Naive thymus-derived CD8-positive, alpha-beta T cell (primary cell): ENCODE measurements at places on chromosomes 7 and 10.
A peak's percentile ranks its signal among the peaks of the same experiment; 100 is the strongest.

GRCh38 chr7:155362380-155363145 lies 64.9 kb downstream of the INSIG1 start:
- DNase-seq, result no peak

- DNase-seq, result no peak
These were observed 74.9 kb downstream of the ADCYAP1R1 start for GRCh38 chr7:31126976-31127375.

DNA sequence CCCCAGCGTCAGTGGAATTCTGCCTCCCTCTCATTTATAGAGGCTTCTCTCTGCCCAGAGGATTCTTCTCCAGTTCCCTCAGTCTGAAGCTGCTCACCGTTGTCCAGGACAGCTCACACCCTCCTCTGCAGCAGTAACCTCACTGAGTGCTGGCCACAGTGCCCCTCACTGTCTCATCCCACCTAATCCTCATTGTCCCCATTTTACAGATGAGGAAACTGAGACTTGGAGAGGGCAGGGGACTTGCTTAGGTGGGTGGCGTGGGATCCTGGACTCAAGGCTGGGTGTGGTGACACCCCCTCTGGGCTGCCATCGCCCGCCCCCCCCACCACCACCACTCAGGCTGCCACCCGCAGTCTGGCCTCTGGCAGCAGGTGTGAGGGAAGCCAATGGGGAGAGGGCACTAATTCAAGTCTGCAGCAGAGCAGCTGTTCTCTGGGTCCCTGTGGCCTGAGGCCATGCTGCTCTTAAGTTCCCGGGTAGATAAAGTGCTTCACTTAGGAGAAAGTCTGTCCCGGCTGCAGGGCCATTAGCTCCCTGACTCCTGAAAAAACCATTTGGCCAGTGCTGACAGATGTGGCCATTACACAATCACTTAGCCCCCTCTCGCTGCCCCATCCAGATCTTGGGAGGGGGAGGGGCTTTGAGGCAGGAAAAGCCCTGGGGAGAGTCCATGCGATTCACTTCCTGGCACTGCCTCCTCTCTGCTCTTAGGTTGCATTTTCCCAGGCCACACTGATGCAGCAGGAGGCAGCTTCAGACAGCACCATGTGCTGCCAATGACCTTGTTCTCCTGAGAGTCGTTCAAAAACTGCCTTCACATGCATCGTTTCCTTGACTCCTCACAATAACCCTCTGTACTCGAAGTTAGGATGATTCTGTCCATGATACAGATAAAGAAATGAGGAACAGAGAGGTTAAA lies 36.3 kb downstream of the DRGX start:
- no peak for DNase-seq

GRCh38 chr10:78515038-78515872 lies 481.6 kb downstream of the RPS24 start:
- DNase-seq, result no peak

GRCh38 chr7:50436133-50436806 lies 13.9 kb downstream of the FIGNL1 start:
- DNase-seq, result no peak

DNA sequence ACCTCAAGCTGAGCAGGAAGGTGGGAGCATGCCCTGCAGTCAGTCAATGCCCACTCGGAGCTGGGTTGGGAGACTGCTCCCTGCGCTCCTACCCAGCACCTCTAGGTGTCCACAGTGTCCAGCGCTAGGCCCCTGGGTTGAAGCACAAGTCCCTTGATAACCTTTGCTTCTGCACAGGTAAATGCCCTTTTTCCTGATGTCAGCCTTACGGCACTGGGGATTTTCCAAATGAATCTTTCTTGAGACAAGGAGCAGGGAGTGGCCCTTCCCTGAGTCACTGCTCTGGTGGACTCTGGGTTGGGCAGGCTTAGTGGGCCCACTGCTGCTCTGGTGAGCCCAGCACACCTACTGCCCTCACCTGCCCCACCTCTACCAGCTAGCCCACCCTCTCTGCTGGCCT lies 61.9 kb upstream of the OPN4 start:
- no peak for DNase-seq

GRCh38 chr10:104041891-104042535 lies 43.7 kb downstream of the COL17A1 start:
- DNase-seq, result no peak

DNA sequence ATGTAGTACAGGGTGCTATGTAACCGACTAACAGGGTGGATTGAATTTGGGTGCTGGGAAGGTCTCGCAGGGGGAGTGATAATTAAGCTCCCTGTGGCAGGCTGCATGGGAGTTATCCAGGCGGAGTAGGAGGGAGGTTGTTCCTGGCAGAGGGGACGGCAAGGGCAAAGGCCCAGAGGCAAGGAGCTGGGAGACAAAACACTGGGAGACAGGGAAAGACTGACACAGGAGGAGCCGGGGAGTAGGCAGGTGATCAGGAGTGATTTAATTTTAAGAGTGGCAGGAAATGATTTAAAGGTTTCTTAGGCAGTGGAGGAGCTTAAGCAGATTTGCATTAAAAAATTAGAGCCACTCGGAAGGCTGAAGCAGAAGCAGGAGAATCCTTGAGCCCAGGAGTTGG lies 40.7 kb upstream of the LEP start:
- DNase-seq, result no peak

- no peak for DNase-seq
These were observed 825 bp downstream of the FEZF1 start for GRCh38 chr7:122303531-122304318.

- DNase-seq, result no peak
These were observed 185.5 kb downstream of the SGMS1 start for GRCh38 chr10:50438049-50438936.

DNA sequence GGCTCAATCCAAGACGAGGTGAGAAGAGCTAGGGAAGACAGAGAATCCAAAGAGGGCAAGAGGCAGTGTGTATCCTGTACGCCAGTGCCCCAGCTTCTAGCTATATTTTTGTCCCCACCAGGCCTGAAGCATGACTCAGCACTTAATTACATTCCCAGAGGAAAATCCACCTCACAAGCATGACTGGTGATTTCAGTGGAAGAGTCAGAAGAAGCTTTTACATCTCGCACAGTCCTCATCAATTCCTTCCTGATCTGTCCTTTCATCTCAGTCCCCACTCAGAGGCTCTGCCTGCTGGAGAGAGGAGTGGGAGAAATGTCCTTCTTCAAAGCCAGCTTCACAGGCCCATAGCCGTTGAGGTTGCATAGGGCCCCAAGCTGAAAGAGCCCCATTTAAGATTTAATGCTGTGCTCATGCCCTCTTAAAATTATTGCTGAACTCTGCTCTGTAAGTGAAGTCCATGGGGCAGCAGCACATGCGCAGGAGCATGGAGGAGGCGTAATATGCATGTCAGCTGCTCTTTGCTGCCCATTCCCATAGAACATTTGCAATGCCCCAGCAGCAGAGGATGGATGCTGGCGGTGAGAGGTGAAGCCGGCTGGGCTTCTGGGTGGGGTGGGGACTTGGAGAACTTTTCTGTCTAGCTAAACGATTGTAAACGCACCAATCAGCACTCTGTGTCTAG lies 39.0 kb upstream of the AOAH start:
- DNase-seq, result no peak

DNA sequence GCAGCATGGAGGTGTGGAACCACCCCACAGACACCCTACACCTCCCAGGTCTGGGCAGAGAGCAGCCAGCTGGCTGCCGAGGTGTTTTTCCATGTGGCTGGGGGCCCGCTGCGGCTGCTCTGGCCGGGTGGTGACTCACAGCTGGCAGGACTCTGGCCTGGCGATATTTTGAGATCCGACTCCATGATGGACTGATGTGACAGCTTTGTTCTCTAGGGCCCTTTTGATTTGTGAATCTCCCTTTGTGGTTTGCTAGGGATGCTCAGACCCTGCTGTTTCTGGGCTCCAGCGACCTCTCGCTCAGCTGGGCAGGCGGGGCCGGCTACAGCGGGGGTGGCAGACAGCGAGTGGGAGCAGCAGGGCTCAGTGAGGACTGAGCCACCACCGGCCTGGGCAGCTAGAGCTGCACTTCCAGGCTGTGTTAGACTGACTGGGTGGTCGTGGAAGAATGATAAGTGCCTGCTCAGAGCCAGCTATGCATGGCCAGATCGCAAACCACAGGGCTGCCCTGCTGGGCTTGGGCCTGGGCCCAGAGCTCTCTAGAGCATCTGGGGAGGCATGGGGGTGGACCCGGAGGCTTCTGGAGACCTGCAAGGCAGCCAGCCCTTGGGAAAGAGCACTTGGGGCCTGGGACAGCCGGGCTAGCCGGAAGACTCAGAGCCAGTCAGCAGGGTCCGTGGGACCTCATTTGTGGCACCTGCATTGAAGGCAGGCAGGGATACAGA lies 46.2 kb upstream of the GDF10 start:
- DNase-seq, result no peak

DNA sequence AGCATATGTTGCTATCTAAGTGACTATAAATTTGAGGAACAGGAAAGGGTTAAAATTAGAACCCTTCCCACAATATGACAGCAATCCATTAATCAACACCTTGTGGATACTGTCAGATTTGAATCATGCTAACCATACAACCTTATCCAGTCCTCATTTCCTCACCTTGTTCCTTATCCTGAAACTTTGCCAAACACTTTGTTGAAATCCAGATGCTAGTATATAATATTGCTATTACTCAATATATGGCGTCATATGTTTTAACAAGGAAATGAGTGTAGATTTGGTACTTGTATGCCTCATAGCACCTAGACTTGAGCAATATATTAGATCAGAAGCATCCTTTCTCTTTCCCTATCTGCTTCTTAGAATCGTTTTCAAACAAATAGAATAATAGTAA lies 66.3 kb upstream of the SLC25A13 start:
- no peak for DNase-seq

DNA sequence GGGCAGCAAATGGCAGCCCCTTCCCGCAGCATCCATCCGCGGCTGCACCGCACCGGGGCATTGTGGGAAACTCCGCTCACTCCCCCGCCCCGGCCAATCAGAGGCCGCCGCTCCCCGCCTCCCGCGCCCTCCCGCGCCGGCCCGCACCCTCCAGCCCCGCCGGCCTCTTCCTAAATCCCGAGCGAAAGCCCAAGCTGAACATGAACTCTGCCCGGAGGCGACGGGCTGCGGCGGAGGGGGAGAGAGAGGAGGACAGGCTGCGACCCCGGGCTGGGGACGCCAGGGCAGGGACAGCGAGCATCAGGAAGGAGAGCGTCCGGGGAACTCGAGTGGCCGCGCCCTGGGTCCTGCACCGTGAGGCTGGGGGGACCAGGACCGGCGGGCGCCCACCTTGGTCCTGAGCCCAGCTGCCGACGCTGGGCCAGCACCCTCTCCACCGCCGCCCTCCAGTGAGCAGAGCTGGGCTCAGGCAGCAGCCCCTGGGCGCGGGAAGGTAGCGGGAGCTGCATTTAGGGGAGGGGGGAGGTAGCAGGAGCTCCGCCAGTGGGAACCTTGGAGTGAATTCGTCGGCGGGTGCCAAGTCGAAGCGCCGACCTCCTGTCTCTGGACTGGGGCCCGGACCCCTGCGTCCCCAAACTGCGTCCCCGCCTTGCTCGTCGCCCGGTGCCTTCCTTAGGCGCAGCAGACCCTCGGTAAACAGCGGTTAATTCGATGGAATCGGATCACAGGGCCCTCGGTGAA lies at the start of gene DGKI:
TSS of gene DGKI (minus strand) at position 148 of the 741 bp plus-strand sequence.
- peak; percentile 5 for DNase-seq

DNA sequence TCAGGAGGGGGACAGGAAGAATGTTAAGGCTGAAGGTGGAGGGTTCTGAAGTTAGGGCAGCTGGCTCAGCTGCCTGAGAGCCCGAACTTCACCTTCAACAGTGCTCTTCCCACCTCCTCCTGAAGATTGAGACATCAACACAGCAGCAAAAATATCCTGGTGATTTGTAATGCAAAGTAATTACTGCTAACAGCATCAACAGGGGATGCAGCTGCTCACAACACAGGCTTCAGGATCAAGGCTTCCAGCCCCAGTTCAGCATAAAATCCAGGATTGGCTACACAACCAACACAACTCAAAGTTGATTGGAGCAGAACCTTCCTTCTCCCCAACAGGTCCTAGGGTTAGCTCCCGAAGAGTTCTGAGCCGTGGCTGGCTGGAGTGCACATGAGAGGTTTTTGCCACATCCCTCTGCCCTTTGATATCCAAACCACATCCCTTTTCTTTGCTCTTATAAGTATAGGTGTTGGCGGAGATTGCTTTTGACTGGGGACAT lies 242.4 kb downstream of the KIAA1217 start:
- no peak for DNase-seq

GRCh38 chr10:26571655-26572054 lies 125.8 kb upstream of the PDSS1 start:
- DNase-seq, result no peak

DNA sequence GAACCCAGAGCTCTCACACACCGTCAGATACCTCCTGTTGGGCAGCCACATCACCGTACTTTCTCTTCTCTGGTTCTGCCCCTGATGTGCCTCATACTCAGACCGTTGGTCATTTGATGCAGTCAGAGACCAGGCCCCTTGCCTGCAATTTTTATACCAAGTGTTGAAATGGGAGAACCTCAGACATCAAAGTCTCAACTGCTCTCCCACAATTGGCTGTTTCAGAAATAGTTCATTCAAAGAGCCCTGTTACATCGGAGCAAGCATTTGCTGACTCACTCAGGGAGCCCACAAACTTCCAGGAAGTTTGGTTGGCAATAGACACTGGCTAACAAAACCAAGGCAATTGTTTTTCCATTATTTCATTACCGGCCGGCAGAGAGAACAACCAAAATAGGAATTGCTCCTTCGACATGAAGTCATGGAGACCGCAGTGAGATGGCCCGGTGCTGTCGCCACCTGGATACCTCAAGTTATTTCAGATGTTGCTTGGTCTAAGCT lies 33.5 kb upstream of the ADAM12 start:
- no peak for DNase-seq

- no peak for DNase-seq
These were observed at the start of gene WNT2 for GRCh38 chr7:117322741-117323304. Gene WNT2, minus strand, starts transcription at chr7:117323058. Its CDS starts 69 bp downstream, at chr7:117322989.

- no peak for DNase-seq
These were observed 110.9 kb downstream of the CCDC7 start for GRCh38 chr10:32556783-32557395.

GRCh38 chr10:80161321-80162083 lies 29.0 kb downstream of the PLAC9 start:
- DNase-seq, result no peak

- no peak for DNase-seq
These were observed 150.5 kb upstream of the PPP2R2D start for GRCh38 chr10:131750171-131750895.

DNA sequence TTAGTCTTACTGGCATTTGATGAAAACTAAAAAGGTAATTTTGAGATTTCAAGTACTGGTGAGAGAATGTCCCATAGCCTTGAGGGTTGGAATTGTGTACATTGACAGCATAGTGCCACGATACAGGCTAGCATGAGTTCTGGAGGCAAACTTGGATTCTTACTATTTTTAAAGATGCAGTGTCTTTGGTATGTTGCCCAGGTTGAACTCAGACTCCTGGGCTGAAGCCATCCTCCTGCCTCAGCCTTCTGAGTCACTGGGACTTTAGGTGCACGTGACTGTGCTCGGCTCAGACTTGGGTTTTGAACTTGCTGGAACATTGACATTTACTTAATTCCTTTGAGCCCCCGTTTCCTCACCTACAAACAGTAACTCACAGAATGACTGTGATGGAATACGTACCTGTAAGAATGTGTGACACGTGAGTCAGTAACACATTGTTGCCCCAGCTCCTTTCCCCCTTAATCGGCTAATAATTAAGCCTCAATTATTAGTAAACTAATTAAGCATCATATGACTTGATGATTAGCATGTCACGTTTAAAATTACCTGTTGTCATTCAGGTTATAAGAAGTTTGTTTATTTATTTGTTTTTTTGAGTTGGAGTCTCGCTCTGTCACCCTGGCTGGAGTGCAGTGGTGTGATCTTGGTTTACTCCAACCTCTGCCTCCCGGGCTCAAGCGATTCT lies 10.6 kb downstream of the DNAJB6 start:
- no peak for DNase-seq
